ENCODE measurements at places on chromosomes 7 and 10.

- no peak for DNase-seq
These were observed 8.4 kb upstream of the TEX36 start for GRCh38 chr10:125691160-125691981.

- DNase-seq: no peak
These were observed 205.2 kb downstream of the NSUN6 start for GRCh38 chr10:18446205-18446604.

GRCh38 chr10:97538411-97538810 is 34.2 kb upstream of the ANKRD2 start:
- no peak for DNase-seq

DNA sequence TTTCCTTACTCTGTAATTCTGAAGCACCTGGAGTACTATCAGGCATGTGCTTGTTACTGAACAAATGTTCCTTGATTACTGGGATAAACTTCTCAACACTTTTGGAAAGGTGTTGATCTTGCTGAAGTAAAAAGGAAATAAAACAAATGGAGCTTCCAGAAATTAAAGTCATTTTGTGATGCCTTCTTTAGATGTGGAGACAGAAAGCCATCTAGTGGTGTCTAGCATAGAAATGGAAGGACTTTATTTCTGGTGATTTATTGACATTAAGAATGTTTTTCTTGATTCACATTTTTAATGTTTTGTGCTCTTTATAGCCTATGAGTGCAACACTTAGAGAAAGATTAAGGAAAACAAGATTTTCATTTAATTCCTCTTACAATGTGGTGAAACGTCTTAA is 1.4 kb downstream of the SFR1 start:
- DNase-seq: no peak

DNA sequence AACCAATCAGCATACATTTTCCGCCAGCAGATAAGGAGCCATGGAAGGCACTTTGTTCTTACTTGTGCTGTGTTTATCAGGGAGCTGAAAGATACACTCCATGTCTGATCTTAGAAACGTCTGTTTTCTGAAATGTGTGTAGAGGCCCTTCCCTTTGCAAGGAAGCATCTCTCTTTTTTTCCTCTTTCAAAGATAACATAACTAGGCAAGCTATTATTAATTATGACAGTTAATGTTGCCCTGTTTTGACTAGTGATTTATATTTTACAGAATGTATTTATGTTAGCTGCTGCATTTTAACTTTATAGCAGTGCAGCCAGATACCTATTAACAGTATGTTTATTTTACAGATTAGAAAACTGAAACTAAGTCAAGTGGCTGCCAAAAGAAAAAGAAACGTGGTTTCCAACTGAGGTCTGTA is 683.2 kb upstream of the IGFBP3 start:
- no peak for DNase-seq

DNA sequence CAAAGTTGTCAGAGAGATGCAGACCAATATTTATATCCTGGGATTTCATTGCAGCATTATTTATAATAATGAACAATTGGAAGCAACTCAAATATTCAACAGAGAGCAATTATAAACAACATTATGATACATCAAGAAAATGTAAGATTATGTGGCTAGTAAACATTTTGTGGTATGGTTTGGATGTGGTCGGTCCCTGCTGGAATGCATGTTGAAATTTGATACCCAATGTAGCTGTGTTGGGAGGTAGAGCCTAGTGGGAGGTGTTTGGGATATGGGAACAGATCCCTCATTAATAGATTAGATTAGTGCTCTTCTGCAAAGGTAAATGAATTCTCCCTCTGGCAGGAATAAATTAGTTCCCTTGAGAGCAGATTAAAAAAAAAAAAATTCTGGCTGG is 350.9 kb downstream of the ANKRD30A start:
- DNase-seq: no peak

DNA sequence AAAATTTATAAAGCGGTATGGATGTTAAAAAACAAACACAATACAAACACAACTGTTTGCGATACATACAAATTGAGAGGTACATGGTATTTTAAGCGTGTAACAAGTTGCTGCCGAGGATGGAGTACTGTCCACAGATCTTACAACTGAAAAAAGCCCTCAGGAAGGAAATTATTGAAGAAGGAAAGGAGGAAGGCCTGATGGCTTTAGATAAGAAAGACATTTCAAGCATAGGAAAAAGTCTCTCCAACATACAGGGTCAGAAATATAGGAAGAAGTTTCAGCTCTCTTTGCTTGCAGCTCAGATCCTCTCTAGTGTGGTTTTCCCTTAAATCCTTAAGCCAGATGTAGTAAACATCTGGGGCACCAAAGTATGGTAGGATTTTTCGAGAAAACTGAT is 25.0 kb downstream of the RBM28 start:
- no peak for DNase-seq

GRCh38 chr10:33334805-33335550 is 511 bp upstream of the NRP1 start:
- no peak for DNase-seq

- no peak for DNase-seq
These were observed 37.5 kb upstream of the PFKFB3 start for GRCh38 chr10:6165221-6165725.

DNA sequence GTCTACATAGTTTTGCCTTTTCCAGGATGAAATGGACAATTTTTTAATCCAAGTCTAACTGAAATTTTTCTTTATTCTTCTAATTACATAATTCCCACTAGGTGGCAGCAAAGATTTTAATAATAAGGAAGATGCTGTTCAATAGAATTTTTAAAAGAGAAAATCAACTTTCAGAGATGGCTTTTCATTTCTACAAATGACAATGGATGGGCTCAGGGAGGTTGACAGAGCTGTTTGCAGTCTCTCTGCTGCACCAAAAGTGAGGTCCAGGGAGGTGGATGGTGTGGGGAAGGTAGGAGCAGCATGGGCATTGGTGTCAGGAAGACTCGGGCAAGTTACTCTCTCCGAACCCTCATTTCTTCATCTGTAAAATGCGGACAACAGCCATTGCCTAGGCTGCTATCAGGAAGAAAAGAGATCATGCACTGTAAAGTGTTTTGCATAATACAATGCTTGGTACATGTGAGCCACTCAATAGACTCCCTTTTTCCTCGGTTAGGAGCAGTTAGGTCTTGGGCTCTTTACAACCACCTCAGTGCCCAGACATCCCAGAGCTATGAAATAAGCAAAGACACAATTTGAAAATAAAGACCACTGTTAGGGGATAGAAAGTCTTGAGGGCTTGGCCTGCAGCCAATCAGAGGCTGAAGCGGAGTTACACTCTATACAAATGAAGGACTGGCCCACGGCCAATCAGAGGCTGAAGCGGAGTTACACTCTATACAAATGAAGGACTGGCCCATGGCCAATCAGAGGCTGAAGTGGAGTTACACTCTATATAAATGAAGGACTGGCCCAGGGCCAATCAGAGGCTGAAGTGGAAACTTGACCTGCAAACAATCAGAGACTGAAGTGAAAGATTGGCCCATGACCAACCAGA is 107.1 kb downstream of the ABLIM1 start:
- no peak for DNase-seq

DNA sequence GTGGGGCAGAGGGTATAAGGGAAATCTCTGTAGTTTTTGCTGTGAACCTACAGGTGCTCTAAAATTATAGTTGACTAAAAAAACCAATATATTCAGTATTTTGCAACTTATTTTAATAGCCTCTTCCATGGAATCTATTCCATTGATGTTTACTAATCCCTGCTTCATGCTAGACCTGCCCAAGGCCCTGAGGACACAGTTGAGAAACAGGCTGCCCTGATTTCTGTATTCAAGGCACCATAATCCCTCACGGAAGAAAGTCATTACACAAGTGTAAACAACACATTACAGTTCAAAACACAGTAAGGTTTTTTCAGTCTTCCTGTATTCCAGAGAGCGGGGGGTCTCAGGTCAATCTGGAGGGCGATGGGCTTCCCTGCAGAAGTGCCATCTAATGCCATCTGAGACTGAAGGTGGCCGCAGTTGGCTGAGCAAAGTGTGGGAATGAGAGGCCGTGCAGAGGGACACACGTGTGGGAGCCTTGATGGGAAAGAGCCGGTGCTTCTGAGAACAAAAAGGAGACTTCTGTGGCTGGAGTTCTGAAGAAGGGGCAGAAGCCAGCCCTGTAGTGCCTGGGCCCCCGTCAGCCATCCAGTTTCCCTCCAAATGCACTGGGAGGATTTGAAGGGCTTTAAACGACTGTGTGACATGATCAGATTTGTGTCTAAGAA is 146.9 kb downstream of the PTPN20 start:
- no peak for DNase-seq

- no peak for DNase-seq
These were observed 22.5 kb downstream of the CFAP43 start for GRCh38 chr10:104209575-104210198.

DNA sequence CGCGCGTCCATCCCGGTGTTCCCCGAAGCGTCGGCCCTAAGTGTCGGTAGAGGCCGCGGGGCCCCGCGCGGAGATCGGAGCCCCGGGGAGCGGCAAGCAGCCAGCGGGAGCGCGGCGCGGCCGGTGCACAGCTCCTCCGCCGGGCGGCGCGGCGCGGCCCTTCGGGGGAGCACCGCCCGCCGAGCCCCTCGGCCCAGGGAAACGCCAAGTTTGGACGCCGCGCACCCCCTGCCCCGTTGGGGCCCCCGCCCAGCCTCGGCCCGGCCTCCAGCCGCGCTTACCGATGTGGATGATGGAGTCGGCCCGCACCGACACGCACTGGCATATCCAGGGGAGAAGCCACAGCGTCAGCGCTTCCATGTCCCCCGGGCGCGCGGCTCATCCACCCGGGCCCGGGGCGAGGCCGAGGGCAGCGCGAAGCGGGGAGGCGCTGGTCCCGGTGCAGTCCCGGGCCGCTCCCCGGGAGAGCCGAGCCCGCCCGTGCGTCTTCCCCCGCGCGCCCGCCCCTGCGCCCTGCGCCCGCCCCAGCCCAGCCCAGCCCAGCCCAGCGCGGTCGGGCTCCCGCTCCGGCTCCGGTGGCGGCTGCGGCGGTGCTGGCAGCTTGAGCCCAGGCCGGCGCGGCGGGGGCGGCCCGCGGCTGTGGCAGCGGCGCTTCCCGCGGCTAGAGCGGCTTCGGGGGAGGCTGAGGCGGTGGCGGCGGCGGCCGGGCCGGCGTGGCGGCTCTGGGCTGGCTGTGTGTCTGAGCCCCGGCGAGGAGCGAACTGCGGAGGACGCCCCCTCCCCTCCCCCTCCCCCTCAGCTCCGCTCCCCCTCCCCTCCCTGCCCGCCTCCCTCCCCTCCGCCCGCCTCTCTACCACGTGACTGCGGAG is at the start of gene GRID1:
Gene GRID1, minus strand, starts transcription at position 763 of the 869 bp plus-strand sequence.
- DNase-seq: no peak

- no peak for DNase-seq
These were observed 7.1 kb upstream of the CXCL12 start for GRCh38 chr10:44391981-44392380.

DNA sequence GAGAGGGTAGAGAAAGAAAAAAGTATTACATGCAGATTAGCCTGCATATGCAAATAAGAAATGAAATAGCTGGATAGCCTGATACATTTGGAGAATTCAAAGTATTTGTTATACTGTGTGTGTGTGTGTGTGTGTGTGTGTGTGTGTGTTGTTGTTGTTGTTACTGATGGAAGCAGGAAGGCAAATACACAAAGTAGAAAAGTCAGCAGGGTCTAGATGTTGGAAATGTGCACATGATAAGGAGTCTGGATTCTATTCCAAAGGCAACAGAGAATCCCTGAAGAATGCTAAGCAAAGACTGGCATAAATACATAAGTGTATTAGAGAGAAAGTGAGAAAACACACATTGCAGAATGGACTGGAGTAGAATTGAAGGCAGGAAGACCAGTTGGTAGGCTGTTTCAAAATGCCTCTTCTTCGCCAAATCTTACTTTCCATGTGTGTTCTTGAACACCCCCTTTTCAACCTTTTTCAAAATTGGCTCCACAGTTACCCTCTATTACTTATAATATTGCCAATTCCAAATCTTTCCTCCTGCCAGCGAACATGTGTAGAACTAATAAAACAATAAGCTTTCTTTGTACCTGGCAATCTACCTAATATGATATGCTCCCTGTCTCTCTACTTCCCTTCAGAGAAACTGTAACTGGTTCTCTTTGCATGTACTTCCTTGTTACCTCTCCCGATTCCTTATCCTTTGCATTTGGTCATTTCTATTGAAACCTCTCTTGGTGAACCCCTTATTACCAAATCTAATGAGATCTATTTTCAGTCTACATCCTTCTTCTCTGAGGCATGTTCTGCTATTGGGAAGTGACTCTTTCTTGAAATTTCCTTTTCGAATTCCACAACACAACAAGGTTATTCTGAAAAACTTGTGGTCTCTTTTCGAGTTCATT is 6.2 kb downstream of the CPED1 start:
- no peak for DNase-seq

GRCh38 chr10:91610444-91610843 is 22.4 kb downstream of the PPP1R3C start:
- no peak for DNase-seq

- DNase-seq: no peak
These were observed 48.4 kb downstream of the TES start for GRCh38 chr7:116258734-116259133.

DNA sequence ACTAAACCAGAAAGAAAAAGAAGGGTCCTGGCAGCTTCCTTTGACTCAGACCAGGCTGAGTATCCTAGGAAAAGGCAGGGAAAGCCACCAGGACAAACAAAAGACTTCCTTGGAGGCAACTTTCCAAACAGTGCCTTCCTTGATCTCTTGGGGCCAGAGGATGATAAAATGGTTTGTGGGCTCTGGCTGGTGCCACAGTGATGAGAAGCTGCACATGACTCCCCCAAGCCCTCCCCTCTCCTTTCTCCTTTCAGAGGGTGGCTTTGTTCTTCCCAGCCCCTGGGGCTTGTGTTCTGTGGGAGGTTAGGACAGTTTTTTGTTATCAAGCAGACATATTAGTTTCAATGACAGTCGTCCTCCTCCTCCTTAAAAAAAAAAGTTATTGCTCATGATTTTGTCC is 183.2 kb downstream of the SEM1 start:
- DNase-seq: no peak

GRCh38 chr7:2849941-2850766 is 6.0 kb upstream of the GNA12 start:
- DNase-seq: no peak

DNA sequence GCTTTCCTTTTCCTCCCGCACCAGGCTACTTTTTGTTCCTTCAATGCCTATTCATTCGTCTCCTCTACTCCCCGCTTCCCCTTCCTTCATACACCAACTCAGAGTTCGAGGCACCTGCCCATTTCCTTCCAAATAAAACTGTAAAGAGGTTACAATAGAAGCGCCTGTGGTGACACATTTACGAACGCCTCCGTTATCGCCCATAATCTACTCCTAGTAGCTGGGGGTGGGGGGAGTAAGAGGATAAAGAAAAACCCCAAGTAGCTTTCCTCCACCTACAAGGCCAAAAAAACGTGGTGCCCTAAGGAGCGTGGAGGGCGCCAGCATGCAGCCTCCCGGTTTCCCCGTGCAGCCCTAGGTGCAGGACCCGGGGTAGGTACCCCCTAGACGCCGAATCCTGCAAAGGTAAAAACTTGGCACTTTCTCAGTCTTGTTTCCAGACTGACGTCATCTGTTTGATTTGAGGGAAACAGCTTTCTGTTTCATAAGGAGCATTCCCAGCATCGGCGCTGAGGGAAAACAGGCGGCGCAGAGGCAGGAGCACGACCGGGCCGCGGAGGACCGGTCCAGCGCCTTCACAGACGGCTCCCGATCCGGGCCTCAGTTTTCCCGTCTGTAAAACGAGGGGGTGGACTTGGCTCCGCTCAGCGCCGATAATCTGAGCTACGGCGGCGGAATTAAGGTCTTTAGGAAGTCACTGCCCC is 922 bp downstream of the PPA1 start:
- DNase-seq: no peak

- DNase-seq: no peak
These were observed 487.6 kb upstream of the MGMT start for GRCh38 chr10:128979405-128979804.

- no peak for DNase-seq
These were observed 189.5 kb downstream of the CXCL12 start for GRCh38 chr10:44195112-44196007.
